ENCODE measurements at places on chromosomes 1 and 21.

DNA sequence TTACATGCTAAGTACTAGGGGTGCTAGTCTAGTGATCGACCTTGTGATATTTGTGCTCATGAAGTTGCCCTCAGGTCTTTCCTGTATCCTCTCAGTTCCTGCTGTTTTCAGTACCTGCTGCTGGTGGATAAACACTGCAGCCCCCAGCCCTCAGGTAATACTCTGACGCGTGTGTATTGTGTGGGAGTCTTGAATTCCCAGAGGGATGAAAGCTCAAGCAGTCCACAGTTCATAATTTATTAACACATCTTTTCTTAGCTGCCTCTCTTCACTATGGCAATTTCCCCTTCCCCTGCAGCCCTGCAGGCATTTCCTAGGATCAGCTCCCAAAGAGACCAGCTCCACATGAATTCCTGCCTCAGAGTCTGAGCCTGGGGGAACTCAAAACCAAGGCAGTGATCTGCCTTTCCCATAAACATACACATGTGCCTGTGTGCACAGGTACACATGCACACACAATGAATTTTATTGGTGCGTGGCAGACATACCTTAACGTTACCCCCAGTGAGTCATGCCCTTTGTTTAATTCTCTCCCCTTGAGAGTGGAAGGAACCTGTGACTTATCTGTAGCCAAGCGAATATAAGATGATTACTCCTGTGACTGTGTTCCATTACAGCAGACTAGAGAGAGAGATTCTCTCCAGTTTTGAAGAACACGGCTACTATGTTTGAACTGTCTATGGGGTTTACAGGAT, 14.1 kb upstream of the HMGCS2 start:
- no peak for DNase-seq

DNA sequence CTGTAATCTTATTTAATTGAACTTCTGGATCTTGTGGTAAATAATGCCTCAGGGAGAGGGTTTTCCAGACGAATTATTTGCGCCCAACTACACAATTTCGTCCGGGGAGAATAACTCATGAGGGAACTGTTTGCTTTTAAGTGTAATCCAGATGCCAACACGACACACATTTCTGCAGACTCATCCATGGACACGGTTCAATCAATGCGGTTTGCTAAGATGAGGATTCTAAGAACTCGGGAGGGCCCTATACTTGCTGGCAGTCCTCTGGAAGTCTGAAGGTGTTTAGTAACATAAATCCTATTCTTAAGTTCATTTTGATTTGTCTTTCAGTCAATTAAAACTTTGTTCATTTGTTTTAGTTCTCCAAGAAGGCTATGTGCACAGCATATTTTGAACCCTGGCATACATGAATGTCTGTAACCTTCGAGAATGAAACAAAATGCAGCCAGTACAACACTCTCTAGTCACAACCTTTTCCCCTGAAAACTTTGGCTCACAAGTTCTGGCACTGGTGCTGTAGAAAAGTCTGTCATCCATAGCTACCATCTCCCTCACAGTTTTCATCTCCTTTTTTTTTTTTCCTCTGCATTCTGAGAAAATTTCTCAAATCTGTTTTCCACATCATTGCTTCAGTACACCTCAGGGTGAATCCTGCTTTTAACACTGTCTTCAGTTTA, 38.8 kb downstream of the DIPK1A start:
- no peak for DNase-seq

GRCh38 chr1:39694026-39694425, 2.8 kb upstream of the HPCAL4 start:
- DNase-seq = no peak

DNA sequence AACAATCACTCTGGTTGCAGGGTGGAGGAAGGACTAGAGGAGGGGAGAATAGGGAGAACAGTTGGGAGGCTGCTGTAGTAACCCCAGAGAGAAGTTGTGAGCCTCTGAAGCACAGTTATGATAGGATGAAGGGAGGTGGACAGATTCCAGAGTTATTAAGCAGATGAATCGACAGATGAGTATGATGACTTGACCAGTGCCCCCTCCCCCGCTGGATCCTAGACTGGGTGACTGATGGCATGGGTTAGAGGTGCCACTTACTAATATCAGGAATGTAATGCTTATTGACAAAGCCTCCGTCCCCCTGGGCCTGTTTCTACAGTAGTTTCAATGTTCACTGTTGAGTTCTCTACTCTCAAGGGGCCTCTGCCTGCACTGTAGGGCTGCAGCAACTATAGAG, 14.0 kb upstream of the TIPRL start:
- no peak for DNase-seq

GRCh38 chr1:15146142-15146680, 7.3 kb upstream of the TMEM51 start:
- no peak for DNase-seq

DNA sequence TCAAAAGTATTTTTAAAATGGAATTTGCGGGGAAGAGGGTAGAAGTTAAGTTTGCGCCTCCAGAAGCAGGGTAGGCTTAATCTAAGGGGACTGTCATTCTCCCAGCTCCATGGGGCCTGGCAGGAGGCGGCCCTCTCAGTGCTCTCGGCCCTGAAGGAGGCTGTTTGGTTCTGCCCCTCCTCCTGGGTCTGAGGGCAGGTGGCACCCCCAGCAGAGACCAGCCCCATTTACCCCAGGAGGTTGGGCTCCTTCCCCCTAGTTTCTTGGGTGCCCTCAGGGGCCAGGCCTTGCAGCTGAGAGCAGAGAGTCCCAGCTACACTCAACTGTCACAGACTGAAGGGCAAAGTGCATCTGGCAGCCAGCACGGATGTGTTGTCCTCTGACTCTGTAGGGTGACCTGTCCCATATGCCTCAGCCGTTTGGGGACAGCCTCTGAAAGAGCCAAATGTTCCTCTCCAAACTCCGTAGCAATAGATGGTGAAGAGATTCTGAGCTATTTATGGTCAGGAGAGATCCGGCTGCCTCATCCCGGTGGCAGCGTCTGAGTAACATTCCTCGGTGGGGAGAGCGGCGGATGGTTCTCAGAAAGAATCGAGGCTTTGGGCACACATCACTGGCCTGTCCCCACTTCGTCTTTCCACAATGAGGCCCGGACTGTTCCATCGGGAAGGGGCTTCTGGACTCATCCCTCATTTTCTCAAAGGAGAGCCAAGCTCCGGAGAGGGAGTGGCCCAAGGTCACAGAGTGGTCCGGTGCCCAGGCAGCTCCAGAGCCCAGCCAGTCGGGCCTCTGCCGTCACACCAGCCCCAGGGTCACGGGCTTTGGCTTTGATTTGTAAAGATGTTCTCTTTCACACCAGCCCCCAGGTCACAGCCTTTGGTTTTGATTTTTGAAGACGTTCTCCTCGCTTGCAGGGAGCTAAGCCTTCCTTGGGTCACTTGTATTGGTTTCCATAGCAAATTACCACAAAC, 424.2 kb upstream of the VAMP3 start:
- DNase-seq = no peak

DNA sequence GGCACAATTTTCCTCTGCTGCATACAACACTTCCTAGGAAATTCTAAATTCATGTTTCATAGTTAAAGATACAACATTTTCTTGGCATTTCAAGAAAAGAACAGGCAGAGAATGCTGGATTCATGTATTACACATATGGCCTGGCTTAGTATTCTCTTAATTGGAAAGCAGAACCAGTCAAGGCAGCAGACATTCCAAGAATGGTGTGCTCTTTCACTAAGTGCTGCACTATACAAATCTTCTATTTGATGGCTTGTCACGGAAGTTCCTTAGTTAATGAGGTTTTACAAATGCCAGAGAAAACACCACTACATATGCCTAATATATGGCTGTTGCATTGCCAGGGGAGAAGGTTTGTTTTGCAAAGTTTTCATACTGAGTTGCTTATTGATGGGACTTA, 80.8 kb upstream of the DYNLT5 start:
- no peak for DNase-seq

GRCh38 chr1:45722809-45723208, 27.6 kb downstream of the IPP start:
- DNase-seq = no peak

DNA sequence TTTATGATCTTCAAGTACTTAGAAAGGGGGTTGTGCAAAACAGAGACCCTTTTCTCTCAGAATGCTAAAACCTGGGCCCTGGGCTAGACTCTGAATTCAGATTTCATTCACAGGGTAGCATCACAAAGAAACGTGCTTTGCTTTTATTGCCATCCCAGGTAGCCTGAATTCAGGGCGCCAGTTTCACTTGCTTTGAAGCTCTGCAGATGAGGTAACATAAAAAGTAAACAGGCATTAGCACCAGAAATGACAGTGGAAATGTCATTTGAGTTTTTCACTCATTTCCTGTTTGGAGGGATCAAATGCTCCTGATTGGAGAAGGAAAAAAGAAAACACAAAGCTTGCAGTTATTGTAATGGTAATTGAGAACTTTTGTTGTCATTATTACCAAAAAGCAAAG, 2.6 kb downstream of the SYPL2 start:
- DNase-seq = no peak

- no peak for DNase-seq
Measured at GRCh38 chr21:22650226-22650625, 1652.0 kb downstream of the NCAM2 start.

GRCh38 chr1:84689514-84690396, 506 bp downstream of the SSX2IP start:
- DNase-seq = peak; percentile 70

GRCh38 chr1:118338936-118339335, 153.9 kb upstream of the SPAG17 start:
- DNase-seq = no peak

DNA sequence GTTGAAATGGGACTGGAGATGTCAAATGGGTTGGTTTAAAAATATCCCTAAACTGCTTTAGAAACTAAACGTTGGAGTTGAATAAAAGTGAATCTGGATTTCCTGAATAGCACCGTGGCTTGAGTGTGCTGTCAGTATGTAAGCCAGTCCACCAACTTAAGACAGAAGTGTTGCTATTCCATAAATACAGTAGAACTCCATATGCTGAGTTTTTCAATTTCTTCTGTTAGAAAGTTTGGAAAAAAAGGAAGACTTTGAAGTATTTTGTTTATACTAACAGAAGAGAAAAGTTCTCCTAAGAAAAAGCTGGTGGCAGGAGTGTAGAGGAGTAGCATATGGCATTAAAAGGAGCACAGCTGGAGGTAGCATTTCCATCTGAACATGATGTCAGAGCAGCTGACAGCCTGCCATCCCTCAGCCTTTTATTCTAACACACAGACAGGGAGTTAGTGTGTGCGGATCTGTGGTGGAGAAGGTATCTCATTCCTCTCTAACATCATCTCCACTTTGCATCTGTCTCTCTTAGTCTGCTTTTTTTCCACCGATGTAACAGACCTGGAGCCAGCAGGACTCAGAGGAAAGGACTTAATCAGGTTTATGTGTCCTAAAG, at the start of gene ZBTB18:
TSS of gene ZBTB18 (plus strand) at position 449 of the 610 bp plus-strand sequence. CDS start at position 598, 149 bp downstream.
- DNase-seq = peak; percentile 89

GRCh38 chr1:59743324-59744091, 71.2 kb upstream of the HOOK1 start:
- DNase-seq = no peak

- DNase-seq = no peak
Measured at GRCh38 chr1:192795916-192796618, 12.8 kb upstream of the RGS2 start.

GRCh38 chr1:239058190-239058589, 328.2 kb upstream of the CHRM3 start:
- DNase-seq = no peak

GRCh38 chr1:154170547-154171222, 15.8 kb upstream of the NUP210L start:
- DNase-seq = no peak

DNA sequence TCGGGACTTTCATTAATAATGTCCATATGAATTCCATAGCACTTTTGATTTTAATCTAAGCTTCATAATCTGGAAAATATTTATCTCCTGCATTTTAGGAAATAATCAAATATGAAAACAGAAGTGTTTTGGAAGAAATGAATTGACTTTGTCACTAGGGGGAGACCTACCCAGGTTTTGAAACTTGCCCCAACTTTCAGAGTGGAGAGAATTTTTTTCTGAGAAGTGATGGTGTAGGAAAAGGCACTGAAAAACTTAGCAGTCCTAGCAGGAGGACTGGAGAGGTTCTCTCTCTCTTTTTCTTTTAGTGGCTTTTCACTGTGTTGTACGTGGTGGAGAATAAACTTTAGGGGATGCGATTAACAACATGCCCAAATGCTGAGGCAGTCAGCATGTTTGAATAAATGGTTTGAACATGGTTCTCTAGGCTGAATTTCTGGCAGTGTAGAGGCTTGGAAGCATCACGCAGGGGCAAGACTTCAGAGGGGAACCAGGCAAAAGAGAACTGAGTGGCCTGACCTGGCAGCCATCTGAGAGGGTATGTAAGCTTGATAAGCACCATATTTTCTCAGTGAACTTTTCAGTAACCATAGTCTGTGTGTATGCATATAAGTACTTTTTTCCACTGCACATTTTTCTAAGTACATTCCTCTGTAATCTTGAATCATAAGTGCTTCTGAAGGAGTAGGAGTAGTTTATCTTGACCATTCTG, 68.3 kb upstream of the NEK7 start:
- DNase-seq = no peak

DNA sequence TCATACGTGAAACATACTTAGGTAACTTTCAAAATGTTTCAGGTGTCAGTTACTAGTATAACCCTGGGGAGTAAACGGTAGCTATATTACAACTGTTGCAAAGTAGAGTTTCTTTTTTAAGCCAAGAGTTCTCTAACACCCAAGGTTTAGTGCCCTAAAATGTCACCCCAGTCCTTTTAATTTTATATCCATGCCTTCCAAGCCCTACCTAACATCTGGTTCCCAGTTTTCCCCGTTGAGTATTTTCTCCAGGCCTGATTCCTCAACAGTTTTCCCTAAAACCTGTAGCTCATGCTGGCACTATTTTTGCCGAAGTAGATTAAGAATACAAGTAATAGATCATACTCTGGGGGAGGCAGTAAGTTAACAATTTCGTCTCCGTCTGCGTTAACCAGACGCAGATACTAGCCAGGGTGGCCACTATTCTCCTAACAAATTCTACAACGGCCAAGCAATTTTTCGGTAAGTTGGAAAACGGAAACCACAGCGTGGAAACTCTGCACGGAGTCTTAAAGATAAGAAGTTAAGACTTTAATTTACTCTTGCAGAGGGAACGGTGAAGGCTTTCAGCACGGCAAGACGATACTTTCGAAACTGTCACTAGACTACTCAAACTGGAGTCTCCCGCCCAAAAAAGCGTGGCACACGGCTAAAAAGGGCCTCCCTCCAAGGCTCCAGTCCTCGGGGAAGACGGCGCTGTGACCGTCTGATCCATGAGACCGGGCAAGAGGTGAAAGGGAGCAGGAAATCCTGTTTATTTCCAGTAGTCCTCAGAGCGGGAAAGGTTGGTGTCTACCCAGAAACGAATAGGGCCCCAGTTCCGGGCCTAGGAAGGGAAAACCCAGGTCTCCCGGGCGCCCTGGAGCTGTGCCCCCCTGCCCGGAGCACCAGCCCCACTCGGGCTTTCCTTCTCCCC, 945 bp downstream of the SRSF4 start:
- no peak for DNase-seq

DNA sequence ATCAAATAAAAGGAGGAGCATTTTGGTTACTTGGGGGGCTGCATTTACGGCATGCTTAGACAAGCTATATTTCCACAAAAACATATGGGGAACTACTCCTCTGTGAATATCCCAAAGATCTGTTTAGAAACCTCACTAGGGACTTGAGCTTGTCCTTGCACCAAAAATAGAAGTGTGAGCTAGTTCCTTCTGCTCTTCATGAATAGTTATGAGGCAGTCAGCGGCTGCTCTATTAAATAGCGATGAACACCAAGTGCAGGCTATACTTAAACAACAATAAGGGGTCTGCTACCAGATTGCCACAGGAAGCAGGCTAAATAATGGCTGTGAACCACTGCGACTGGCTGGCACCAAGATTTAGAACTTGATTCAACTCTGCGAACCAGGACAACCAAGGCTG, 190.1 kb downstream of the PCP4 start:
- no peak for DNase-seq

All from posterior cingulate gyrus (tissue), 11 donors.